NAMALWA (cell line): ENCODE measurements at places on chromosomes 6 and 20.
A peak's percentile ranks its signal among the peaks of the same experiment; 100 is the strongest.

GRCh38 chr20:35559042-35559693 is 17.3 kb downstream of the ERGIC3 start:
- no peak for DNase-seq

GRCh38 chr6:161130967-161131766 is 139.6 kb downstream of the MAP3K4 start:
- DNase-seq: no peak

DNA sequence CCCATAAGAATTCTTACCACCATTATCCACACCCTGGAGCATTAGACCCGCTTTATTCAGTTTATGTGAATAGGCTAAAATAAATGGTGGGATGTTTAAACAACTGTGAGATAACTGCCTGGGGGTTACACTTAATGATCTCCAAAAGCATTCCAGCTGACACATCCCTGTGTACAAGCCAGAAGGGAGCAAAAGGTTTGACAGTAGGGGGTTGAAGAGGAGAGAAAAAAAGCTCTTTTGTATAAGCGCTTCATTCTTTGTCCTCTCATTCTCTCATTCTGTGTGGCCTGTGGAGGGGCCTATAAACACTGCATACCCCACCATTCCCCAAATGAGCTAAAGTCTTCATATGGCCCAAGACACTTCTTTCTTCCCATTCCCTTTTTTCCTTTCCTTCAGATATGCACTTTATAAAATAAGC is 30.8 kb upstream of the COL21A1 start:
- DNase-seq: no peak

DNA sequence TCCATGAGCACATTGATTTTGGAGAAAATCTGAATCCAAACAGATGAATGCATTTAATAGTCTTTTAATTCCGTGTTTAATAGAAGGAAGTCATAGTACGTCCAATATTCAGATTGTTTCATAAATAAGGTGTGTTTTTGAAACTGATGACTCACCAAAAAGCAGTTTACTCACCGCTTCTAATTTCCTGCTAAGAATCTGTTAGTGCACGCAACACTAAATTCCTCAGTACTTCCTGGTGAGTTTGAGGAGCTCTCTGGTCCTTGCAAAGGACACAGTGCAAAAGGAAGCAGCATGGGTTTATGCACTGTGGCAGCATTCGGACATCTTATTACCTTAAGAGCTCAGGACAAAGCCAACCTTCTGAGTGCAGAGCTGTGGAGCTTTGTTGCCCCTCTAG is 2.3 kb upstream of the ADGRF1 start:
- DNase-seq: no peak

DNA sequence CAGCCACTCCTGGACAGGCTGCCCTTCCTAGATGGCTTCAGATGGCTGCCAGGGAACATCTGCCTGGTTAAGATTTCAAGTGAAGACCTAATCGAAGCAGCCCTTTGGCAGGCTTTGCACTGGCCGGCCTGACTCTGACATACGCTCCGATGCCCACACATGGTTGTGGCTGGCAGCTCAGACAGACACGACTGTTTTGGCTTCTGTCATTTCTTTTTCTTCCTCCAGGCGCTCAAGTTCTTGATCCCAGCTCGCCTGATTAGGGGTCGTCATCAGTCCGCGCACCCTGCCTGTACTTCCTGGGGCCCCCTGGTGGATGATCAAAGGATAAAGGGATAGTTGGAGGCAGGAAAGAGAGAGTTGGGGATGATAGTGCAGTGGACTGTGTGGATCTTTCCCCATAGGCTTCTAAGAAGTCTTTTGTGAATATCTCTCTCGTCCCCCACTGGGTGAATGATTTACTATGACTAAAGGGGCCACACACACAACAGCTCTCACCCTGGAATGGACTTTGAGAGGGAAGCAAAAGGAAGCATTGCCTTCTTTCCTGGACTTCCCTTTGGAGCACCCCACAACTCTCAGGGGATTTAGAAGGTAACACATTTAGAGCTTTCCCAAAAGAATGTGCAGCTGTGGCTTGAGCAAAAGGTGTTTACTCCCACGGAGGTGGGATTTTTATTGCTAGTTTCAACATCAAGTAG is 21.4 kb upstream of the TRAM2 start:
- DNase-seq: peak; percentile 28

- no peak for DNase-seq
These were observed 373.1 kb downstream of the CD109 start for GRCh38 chr6:74069089-74069581.

DNA sequence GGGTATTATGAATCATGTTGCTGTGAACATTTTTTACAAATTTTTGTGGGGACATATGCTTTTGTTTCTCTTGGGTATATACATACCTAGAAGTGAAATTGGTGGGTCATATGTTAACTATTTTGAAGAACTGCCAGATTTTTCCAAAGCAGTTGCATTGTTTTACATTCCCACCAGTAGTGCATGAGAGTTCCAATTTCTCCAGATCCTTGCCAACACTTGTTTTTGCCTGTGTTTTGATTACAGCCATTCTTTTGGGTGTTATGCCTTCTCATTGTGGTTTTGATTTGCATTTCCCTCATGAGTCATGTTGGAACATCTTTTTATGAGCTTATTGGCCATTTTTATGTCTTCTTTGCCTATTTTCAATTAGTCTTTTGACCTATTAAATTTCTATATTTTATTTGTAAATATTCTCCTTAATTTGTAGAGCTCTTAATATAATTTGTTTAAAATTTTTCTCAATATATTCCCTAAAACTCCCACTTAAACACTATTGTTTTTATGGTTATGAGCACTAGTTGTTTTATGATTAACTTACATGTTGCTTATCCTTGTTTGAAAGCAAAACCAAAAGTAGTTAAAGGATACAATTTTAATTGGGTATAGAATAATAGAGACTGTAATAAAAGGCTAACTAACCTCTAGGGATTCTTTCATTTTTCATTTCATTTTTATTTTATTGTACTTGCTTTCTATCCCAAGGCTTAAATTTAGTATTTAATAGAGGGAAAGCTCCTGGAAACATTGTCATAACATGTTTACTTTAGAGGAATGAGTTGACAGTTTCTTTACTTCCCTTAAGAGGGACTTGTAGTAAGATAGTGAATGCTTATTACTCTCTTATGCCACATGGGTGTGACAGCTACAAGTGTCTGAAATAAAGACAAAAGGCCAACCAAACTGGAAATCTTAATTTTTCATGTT is 5.5 kb downstream of the UBR2 start:
- DNase-seq: peak; percentile 52

DNA sequence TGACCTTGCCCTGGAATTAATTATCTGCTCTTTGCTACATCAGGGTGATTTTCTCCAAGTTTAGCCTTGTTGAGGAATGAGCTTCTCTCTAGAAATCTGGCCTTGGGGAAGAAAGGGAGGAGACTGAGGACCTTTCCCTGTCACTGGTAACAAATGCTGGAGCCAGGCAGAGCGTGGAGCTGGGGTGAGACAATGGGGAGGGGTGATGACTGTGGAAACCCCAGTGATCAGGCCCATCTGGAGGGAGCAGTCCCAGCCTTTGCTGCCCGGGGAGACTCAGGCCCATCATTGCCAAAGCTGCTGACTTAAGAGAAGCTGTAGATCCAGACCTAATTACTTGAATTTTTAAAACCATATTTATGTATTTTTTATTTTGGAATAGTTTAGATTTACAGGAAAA is 31.3 kb downstream of the BCAS4 start:
- no peak for DNase-seq

- peak; percentile 18 for DNase-seq
These were observed 119.0 kb upstream of the SGK1 start for GRCh38 chr6:134436950-134437349.

- no peak for DNase-seq
These were observed 7.4 kb upstream of the ADTRP start for GRCh38 chr6:11785774-11786579.

DNA sequence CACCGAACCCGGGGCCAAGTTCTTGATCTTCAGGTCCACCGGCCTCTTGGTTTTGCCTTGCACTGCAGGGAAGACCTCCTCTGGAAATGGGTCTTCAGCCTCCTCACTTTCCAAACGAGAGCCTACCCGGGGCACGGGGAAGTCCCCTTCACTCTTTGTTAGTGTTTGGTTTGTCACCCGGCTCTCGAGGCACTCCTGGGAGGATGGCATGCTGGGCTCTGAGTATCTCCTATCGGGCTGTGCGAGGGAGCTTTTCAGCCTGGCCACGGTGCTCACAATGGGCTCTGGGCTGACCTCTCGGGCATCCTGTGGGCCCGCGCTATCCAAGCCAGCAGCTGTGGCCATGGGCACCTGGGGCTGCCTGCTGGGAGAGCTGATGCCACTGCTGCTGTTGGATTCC is 8.1 kb downstream of the TAGAP start:
- DNase-seq: no peak

DNA sequence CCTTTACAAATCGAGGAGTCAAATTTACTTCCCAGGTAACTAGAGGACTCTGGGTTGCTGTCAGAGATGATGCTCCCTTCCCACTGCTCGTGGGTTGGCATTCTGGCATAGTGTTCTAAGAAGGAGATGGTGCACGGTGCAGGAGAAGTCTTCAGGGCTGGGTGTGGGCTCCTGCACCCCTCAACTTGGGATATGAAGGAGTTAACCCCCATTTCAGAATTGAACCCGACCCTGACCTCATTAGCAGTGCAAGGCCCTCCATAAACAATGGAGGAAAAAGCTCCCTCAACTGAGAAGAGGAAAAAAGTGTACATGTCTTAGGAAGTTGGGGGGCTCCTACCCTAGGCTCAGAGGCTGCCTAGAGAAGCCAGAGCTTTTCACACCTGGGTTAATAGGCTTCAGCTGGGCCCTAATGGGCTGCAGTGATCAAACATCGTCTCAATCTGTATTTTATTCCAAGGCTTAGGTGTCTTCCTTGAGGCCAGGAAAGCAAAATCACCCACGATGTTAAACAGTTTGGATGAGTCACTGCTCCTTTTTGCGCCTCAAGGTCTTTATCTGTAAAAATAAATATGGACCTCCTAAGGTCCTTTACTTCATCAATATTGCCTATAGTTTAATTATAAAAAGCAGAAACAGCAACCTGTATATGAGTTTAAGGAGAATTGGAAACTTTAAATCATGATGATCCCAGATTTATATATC is 29.4 kb downstream of the TFAP2B start:
- no peak for DNase-seq

DNA sequence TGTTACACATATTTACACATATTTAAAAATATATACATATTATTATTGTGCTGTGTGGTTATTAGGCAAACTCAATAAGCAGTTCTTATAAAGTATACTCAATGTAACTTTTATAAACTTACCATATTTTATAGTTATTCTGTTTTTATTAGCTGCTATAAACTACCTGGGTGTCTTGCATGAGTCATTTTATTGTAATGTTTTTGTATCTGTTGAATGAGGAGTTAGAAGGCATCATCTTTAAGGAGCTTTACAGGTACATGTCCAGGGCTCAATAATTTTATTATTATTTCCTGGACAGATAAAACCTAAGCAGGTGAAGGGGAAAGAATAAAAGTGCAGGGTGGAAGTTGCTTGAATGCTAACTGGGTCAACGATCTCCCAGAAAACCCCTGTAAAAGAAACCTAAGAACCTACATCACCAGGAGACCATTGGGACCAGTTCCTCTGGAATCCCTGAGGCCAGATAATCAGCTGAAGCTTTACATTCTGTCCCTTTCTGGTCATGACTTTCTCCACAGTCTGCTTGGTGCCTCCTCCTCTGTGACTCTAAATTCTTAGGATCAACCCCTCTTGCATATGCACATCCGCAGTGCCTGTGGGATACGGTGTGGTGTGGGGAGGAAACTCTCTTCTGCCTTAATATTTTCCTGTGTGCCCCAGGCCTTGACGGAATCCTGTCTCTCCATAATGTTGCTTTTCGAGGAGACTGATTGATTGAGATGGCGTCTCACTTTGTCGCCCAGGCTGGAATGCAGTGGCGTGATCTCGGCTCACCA is 38.0 kb downstream of the TRIM38 start:
- DNase-seq: no peak

- no peak for DNase-seq
These were observed 171.0 kb downstream of the TBC1D7 start for GRCh38 chr6:13157293-13157692.

GRCh38 chr20:54207053-54207742 is 689 bp upstream of the PFDN4 start:
- DNase-seq: no peak

DNA sequence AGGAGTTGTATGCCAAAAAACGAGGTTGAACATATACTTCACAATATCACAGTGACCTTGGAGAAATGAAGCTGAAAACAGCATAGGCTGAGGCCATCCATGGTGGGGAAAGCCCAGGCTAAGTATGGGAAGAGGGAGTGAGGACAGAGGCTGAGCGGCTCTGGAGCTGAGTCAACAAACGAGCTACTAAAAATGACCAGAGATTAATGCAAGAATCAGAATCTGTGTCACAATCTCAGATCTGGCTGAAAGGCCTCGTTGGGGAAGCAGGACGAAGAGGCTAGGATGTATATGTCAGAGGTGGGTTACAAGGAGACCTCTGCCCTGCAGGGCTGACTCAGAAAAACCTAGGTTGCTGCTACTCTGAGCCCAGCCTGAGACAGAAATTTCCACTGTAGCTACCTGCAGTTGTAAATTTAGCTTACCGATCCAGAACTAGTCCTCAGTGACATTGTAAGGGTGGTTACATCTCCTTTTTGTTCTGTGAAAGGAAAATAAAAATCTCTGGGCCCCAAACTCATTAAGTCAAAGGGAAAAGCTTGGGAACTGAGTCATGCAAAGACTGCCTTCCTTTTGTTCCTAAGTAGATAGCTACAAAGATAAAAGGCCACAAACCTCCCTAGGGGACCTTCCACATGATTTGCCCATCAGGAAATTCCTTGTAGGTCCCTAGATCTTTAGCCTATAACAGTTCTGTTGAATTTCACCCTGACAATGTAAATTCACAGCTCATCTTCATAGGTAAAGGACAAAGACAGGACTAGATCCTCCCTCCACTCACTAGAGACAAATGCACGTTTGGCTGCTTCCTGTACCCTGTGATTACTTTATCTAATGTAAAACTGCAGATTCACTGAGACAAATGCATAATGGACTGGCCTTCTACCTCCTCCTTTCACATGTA is 8.5 kb upstream of the TUBB2A start:
- no peak for DNase-seq

- DNase-seq: no peak
These were observed 13.4 kb upstream of the MRGBP start for GRCh38 chr20:62782893-62783278.

DNA sequence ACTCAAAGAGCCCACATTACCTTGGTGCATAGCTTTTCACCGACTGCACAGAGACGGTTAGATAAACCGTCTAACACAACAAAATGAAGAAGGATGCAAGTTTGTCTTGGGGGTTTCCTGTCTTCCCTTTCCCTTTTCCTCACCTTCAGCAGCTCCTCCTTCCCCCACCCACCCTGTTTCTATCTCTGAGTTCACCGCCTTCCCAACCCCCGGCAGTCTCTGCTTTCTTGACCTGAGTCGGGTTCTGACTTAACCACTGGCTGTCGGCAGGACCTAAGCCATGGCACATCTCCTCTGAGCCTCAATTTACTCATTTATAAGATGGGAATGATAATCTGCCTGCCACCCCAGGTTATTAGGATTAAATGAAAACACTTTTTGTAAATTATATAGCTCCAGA is 25.8 kb upstream of the CNKSR3 start:
- DNase-seq: no peak
